Cardiac septum (tissue), 1 donor: ENCODE measurements at places on chromosomes 2 and 18. TPM values are rescaled to one million over a fixed set of nuclear protein-coding genes. Genes with fewer than 3 reads are reported as not detected.

DSC1 gene
- 10.0 TPM for total RNA-seq

GTF2A1L gene
- 0.75 TPM for total RNA-seq

CNRIP1 gene
- 10.1 TPM for total RNA-seq

COL6A3 gene
- 89.5 TPM for total RNA-seq

EFEMP1 gene
- 48.5 TPM for total RNA-seq

MC2R gene
- total RNA-seq = not detected

SERPINB12 gene
- not detected for total RNA-seq

CD8B2 gene
- total RNA-seq = not detected

PRSS56 gene
- not detected for total RNA-seq

HAAO gene
- 2.5 TPM for total RNA-seq

SRD5A2 gene
- total RNA-seq = not detected

NT5C1B gene
- total RNA-seq = not detected

G6PC2 gene
- total RNA-seq = not detected

ABHD3 gene
- 4.0 TPM for total RNA-seq

TTC27 gene
- total RNA-seq = 13.7 TPM

IRS1 gene
- 14.0 TPM for total RNA-seq

- no peak for DNase-seq
These were observed 217.3 kb upstream of the HS6ST1 start for GRCh38 chr2:128535953-128536352.

GRCh38 chr18:53165770-53166169 lies 825.8 kb downstream of the DCC start:
- DNase-seq = no peak

- DNase-seq = no peak
These were observed 92.8 kb downstream of the ARHGEF33 start for GRCh38 chr2:38982498-38982897.

DNA sequence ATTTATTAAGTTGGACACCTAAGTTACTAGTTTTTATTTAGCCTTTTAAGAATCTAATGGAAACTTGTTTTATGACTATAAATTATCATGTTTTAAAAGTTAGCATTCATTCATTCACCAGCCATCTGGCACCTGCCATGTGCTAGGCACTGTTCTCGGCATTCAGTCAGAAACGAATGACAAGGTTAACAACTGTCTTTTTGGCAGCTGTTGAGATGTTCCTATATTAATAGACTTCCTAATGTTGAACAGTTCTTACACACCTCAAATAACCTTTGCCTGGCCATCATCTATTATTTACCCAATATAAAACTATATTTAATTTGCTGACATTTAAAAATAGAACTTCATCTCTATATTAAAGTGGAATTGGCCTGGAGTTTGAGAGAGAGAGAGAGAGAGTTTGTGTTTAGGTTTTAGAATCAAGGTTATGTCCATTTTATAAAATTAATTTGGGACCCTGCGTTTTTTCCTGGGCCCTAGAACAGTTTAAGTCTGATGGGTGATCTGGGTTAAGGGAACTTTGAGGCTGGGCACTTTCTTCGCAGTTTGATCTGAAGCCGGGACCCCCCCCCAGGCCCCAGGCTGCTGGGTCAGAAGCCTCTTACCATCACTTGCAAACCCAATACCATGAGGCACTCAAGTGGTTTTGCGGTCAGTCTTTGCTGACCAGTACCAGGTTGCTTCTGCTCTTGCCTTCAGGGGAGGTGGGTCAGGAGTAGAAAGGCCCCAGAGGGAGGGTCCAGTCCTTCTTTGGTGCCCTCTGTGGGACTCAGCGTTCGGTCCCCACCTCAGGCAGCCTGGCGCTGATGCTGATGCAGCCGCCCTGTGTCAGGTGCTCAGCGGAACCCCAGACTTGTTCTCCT lies 48.3 kb upstream of the ASB1 start:
- no peak for DNase-seq

DNA sequence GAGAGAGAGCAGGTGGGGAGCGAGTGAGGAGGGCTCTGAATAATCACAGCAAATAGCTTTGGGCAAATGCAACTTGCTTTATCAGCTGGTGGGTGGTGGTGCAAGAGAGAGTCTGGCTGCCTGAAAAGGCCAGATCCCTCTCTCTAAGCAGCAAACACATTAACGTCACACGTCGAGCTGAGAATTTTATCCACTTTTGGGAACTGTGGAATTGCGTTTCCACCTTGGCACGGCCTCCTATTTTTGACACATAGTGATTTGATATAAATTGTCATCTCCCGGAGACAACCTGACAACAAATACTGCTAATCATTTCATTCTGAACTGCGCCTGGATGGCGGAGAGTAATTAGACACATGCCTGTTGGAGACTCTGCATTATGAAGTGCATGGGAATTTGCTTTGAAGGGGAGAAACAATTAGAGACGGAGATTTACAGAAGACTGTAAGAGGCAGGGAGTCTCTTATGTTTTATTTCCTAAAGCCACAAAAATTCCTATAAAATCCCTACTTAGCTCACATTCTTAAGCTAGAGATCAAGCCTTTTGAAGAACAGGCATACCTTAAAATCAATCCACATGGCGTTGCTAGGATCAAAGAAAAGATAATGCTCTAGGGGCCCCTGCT lies 634.1 kb downstream of the TDRD15 start:
- no peak for DNase-seq

DNA sequence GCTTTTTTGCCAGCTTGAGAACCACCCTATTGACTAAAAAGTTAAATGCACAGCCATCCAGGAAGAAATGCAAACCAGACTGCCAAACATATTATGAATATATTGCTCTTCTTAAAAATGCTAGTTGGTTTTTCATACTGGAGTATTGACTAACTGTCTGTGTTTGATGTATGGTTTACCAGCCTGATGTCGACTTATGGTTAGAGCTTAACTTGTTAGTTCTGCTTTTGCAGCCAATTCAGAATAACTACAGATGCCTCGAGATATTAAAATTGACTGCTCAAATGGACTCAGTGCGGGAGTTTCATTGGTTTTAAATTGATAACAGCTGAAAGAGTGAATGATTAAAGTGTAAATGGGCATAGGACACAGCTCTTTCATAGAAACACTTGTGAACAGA lies 369.8 kb downstream of the ARHGAP15 start:
- DNase-seq = no peak

DNA sequence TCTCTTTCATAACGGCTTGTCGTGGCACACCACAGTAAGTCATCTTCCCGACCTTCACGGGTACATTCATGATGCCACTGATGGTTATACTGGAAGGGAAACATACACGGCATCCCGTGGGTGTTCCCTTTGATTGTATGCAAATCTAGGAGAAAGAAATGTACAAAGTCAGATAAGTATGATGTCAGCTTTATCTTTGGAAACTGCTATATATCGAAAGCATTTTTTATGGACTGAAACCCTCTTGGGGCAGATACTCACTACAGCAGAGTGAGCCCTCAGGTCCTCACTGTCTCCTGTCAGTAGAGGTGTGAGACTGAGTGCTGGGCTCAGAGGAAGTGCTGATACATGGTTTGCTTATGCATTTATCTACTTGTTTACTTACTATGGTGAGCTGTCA lies 20.4 kb downstream of the PLA2R1 start:
- DNase-seq = no peak

DNA sequence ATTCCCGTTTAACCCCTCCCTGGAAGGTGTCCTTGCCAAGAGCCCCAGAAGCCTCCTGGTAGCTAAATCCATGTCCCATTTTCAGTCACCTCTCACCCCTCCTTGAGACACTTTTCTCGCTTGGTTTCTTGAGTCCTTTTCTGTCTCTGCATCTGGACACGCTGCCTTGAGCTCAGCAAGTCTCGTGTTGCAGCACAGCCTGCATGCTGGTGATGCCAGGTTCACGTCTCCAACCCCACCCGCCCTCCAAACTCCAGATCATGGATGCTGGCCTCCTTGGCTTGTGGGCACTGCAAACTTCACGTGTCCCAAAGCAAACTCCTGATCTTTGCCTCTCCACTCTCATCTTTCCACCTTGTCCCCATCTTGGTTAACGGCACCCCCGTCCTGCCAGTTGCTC lies 39.3 kb downstream of the CENPO start:
- peak; percentile 46 for DNase-seq

- no peak for DNase-seq
These were observed 141.1 kb downstream of the SOCS6 start for GRCh38 chr18:70429847-70430500.

- no peak for DNase-seq
These were observed 274.6 kb downstream of the AFF3 start for GRCh38 chr2:99867770-99868169.

GRCh38 chr2:113200736-113201490 lies 27.1 kb downstream of the PSD4 start:
- peak; percentile 73 for DNase-seq

- DNase-seq = no peak
These were observed 186.6 kb downstream of the PID1 start for GRCh38 chr2:229084447-229084846.

- no peak for DNase-seq
These were observed 172.3 kb downstream of the RTP5 start for GRCh38 chr2:242041816-242042215.

DNA sequence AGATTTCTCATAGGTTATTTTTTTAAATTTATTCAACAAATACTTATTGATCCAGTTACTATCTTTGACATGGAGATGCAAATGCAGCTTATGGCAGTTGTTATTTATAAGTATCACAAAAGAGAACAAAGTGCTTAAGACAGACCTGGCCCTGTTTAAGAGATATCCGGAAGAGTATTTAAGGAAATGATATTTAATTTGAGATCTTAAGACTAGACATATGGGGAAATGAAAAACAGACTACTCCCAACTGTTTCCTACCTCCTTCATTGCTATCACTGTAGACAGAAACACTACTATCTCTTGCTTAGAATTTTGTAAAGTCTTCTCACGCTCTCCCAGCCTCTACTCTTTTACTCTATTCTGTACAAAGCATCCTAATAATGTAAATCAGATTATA lies 36.0 kb downstream of the RPRD1A start:
- no peak for DNase-seq

DNA sequence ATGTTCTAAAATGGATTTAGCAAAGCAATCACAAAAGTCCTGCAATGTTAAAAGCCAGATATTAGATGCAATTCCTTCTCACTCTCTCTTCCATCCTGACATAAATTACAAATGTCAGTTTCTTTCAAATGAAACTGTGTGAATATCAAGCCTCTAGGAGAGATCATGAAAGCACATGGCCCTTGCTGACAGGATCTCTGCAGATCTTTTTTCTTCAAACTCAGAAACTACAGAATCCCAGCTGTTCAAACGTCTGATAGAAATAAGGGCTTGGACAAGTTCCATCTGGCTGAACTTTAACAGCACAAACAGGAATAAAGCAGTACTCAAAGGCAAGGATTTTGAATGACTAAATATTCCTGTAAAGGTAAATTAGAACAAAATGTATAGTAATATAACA lies 47.6 kb downstream of the PDE1A start:
- no peak for DNase-seq

GRCh38 chr2:232444409-232445148 lies 11.4 kb upstream of the ALPI start:
- no peak for DNase-seq

DNA sequence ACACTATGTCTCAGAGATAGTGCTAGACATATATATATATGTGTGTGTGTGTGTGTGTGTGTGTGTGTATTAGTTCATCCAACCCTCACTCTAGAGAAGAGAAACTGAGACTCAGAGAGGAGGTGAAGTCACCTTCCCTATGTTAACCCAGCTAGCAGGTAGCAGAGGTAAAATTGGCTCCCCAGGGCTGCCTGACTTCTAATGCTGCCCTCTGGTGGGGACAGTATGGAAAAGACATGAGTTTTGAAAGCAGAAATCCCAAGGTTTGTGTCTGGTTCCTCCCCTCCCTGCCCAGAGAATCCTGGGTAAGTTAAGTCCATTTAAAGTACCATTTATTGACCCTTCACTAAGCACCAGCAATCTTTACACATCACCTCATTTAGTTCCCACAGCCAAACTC lies 137.7 kb downstream of the THNSL2 start:
- no peak for DNase-seq

- DNase-seq = no peak
These were observed 55.2 kb upstream of the SEMA4C start for GRCh38 chr2:96924775-96925747.

DNA sequence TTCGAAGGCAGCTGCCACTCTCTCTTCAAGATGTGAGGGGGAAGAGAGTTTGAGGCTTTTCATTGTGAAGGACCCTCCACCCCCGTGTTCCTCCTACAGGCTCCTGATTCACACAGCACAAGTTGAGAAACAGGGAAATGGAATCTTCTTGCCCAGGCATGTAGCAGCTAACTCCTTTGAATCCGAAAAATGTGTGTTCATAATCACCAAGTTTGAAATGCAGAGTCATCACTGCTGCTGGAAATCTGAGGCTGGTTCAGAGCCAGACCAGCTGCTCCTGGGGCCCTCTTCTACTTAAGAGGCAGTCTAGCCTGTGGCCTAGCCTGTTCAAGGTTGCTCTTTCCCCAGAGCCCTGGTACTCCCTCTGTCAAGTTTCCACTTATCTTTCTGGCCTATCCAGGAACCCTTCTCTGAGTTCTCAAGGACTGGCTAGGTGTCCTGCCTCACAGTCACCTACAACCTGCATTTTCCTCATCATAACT lies 166.4 kb downstream of the TMEM247 start:
- no peak for DNase-seq

DNA sequence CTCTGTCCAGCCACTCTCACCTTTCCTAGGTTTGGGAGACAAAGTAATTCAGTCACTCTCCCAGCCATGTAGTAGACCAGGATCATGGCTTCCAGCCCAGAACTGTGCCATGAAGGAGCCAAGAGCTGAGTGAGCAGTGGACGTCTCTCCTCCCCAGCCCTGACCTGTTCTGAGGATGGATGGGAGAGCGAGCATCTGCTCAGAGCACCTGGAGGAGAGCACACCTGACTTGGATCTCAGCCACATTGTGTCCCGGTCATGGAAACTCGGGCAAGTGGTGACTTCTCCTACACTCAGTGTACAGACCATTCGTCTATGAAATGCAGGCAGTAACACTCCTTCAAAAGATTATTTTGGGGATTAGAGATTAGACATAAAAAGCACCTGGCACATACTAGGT lies 299.7 kb downstream of the TNS1 start:
- DNase-seq = no peak

DNA sequence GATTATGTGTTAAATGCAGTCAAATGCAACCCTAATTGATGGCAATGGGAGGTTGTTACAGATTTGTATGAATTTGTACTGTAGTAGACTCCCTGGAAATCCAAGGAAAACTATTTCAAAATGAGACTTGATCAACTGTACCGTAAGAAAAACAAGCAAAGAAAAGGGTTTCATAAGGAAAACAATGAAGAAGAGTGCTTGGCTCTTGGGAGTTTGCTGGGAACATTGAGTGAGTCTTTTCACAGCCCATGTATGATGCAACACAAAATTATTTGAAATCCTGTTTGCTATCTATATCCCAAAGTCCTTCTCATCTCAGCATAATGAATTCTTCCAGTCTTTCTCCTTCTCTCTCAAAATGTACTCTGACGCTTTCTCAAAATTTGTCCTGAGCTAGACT lies 67.0 kb upstream of the OSR1 start:
- DNase-seq = no peak

GRCh38 chr2:38170067-38170466 lies 94.1 kb upstream of the CYP1B1 start:
- no peak for DNase-seq

DNA sequence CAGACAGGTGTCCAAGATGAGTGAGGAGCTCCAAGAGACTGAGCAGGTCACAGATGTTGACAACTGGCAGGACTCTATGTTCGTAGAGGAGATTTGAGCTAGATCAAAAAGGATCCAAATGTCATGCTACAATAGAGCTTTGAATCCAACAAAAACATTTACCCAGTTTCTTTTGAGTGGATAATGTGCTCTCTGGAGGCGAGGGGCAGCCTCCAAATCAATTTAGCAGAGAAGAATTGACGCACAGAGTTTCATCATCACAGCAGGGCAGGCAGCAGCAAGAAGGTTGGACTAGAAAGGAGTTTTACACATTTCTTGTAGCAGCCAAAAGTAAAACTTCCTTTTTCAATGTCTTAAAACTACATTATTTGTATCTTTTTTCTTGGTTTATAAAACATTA lies 653.0 kb downstream of the RNF144A start:
- no peak for DNase-seq
